ENCODE measurements at places on chromosomes 1 and 21.

DNA sequence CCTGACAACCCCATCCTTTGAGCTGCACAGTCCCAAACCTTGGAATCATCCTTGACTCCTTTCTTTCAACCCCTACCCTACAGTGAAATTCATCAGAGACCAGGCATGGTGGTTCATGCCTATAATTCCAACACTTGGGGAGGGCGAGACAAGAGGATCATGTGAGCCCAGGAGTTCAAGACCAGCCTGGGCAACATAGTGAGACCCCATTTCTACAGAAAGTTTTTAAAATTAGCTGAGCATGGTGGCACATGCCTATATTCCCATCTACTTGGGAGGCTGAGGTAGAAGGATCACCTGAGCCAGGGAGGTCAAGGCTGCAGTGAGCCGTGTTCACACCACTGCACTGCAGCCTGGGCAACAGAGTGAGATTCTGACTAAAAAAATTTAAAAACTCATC is 34.5 kb downstream of the RERE start:
- DNase-seq = no peak

GRCh38 chr1:162656266-162656665 is 24.0 kb downstream of the DDR2 start:
- DNase-seq = no peak

DNA sequence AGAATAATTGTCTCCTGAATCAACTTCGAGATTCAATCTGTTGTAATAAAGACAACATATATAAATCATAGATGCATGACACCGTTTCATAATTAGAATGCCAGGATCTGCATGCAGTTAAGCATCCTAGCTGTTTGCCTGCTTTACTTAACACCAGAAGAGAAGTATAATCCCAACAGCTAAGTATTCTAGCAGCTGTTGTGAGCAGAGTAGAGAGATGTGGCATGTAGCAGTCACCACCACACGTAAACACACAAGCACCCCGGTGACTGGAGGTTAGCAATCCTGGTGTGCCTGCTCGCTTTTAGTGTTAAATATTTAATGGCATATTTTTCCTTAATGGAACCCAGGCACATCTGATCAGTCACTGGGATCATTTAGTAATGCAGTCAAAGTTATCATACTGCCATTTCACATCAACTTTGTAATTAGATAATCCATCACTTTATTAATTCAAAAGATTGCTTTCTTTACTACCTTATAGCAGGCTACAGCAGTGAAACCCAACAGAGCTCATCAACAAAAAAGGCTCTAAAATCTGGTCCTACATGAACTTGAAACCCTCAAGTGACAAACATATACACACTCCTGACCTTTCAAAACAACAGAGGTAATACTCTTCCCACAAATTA is 187.9 kb downstream of the SMYD3 start:
- DNase-seq = no peak

DNA sequence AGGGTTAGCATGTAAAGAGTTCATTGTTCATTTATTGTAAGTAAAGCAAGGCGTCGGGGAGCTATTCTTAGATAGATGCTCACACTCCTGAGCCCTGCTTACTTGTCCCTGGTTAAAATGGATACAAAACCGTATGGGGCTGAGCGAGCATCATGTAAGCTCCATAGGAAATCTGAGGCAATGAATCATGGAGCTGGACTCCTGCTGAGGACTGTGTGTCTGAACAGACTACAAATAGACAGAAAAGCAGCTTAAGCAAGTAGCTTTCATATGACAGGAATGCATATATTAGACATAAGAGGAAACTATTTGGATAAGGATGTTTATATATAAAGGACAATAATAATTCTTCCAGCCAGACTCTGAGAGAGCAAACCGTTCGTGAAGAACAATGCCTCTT is 604.9 kb upstream of the PTBP2 start:
- DNase-seq = no peak

DNA sequence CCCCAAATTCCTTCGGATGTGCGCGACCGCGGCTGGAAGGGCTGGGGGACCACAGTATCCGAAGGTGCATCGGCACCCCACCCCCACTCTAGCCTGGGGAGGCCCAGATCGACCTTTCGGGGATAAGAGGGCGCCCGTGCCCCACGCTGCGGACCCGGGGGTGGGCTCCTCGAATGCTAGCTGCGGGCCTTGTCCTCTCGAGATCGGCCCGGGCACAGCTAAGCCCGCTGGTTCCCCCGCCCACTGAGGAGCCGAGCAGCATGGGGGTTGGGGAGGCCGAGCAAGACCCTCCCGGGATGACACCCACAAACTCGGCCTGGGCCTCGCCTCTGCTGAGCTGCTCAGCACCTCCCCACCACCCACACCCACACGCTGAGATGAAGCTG is 653 bp upstream of the IFFO2 start:
- DNase-seq = no peak

DNA sequence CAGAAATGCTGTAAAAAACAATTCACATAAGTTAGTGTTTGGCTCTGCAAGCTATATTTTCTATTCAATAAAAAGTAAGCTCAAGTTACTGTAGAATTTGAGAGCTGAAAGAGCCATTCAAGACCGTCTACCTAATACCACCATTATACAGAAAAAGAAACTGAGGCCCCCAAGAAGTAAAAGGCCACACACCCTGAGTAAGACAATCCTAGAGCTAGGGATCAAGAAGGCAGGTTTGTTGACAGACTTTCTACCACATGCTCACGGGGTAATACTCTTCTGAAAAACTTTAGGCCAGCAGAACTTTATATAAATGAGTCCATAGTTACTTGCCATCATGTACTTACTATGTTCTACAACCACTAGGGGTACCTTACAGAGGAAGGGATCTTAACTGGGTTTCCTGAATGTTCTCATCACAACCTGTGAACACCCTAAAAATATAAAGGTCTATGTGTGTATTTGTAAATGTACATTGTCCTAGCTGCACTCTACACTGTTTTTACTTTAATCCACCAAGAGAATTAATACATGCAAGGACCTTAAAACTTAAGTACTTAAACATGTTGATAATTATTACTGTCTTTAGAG is 2.7 kb downstream of the PSMG1 start:
- no peak for DNase-seq

- no peak for DNase-seq
Observed at GRCh38 chr21:37863842-37864241, 52.4 kb downstream of the KCNJ6 start.

DNA sequence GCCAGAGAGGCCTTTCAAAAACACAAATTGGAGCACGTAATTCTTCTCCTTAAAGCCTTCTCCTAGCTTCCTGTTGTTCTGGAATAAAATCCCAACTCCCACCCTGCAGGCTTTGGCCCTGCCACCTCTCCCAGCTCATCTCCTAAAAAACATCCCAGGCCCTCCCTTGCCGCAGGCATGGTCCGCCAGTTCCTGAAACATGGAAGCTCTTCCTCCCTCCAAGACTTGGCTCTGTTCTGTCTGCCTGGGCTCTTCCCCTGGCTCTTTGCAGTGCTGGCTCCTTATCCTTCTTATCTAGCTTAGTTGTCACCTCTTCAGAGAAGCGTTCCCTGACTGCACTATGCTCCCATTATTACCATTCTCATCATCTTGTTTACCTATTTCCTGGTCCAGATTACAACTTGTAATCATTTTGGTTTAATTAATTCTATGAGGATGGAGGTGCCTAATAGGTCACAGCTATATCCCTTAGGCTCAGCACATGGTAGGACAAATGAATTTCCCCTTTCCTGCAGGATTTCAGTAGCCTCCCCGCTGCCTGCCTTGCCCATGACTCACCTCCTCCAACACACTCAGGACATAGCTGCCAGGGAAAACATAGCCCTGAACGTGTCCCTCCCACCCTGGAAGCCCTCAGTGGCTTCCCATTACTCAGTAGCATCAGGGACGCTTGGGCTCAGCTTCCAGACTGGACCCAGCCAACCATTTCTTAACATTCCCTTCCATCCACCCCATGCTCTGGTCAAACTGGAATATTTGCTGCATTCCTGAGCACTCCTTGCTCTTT is 15.7 kb upstream of the IGSF21 start:
- no peak for DNase-seq

- DNase-seq = no peak
Observed at GRCh38 chr1:214379236-214379970, 98.4 kb downstream of the SMYD2 start.

GRCh38 chr1:76827066-76827465 is 40.2 kb upstream of the ST6GALNAC5 start:
- DNase-seq = no peak

DNA sequence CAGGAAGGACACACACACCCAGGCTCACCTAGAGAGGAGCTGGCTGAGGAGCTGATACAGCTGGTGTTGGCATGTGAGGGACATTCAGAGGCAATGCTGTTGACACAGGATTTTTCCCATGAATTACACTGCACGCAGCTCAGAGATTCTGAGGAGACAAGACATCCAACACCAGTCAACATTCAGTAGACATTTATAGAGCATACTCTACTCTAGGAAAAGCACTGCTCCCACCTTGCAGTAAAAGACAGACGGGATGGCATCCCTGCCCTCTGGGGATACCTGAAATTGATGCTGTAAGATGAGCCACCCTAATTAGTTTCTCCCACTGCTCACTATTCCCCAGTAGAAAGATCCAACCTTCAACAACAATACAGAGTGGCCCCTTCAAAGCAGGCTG is 5.1 kb downstream of the LYPD8 start:
- no peak for DNase-seq

GRCh38 chr1:36321119-36321951 is 2.1 kb downstream of the EVA1B start:
- peak; percentile 95 for DNase-seq

DNA sequence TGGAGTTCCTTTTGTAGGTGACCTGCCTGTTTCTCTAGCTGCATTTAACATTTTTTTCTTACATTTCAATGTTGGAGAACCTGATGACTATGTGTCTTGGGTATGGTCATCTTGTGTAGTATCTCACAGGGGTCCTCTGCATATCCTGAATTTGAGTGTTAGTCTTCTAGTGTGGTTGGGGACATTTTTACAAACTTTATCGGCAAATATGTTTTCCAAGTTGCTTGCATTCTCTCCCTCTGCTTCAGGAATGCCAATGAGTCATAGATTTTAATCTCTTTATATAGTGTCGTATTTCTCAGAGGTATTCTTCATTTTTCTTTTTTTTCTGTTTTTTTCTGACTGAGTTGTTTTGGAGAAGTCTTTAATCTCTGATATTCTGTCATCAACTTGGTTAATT is 684.0 kb downstream of the NCAM2 start:
- no peak for DNase-seq

DNA sequence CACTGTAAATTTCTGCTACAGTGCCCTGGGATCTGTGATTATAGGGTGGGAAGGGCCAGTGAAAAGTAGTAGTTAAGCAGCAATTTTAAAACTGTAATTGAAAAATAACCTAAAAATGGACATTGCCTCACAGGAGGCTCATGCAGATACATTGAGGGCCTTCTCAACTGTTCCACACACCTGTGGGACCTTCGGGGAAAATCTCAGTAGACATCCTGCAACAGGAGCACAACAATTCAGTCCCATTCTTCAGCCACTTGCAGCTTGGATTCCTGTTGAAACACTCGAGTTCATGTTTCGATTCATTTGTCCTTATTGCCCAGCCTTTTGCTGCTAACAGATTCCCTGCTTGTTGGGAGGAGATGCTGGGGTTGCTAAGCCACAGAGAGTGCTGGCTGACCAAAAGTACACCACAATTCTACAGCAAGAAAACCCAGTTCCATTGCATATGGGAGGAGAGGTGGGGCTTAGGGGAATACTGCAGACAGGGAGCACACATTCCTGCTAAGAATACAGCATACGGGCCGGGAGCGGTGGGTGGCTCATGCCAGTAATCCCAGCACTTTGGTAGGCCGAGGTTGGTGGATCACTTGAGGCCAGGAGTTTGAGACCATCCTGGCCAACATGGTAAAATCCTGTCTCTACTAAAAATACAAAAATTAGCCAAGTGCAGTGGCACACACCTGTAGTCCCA is 4.5 kb downstream of the TMCC2 start:
- DNase-seq = no peak

DNA sequence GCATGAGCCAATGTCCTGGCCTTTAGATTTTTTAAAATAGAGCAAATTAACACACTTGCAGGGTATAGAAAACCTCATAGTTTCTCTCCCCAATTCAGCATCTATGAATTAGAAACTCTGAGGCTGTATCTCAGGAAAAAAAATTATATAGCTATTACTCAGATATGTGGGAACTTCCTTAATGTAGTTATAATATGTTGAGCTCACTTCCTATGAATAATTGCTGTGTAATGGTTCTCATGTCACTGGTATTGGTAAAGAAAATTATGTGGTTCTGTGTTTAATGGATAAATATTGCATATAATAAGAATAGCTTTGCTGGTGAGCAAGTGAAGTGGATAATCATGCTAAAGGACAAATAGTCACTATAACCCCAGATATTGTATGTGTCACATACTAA is 2019.8 kb downstream of the NCAM2 start:
- no peak for DNase-seq

- DNase-seq = no peak
Observed at GRCh38 chr1:29524285-29525065, 288.2 kb downstream of the PTPRU start.

DNA sequence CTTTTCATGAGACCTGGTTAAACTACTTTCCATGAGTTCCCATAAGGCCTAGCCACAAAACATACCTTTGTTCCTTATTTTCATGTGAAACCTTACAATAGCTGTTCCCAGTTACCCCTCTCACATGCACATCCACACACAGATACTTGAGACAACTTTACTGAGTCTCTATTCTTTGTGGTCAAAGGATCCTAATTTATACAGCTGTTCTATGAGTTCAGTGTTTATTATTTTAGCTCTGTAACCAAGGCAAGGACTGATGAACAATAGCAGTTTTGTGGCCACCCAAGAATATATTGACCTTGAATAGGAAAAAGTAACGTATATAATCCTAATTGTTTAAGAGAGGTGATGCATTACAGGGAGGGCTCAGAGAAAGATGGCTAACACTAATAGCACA is 160.5 kb upstream of the CACYBP start:
- DNase-seq = no peak

DNA sequence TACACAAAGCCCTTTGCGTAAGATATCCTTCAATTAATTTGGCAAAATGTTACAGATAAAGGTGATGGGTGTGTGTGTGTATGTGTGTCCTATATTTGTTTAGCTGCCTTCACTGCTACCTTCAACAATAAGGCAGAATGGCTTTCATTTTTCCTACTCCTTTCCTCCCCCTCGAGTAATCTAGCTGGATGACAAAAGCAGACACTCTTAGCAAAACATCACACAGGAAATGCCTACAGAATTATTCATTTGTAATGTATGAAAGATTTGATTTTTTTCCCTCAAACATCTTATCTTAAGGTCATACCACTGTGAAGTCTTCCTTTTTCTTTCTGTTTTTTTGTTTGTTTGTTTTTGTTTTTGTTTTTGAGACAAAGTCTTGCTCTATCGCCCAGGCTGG is 10.6 kb downstream of the PTPN22 start:
- DNase-seq = no peak

All from right forelimb (tissue), 1 donor.